ENCODE measurements at places on chromosomes 7 and 10.

DNA sequence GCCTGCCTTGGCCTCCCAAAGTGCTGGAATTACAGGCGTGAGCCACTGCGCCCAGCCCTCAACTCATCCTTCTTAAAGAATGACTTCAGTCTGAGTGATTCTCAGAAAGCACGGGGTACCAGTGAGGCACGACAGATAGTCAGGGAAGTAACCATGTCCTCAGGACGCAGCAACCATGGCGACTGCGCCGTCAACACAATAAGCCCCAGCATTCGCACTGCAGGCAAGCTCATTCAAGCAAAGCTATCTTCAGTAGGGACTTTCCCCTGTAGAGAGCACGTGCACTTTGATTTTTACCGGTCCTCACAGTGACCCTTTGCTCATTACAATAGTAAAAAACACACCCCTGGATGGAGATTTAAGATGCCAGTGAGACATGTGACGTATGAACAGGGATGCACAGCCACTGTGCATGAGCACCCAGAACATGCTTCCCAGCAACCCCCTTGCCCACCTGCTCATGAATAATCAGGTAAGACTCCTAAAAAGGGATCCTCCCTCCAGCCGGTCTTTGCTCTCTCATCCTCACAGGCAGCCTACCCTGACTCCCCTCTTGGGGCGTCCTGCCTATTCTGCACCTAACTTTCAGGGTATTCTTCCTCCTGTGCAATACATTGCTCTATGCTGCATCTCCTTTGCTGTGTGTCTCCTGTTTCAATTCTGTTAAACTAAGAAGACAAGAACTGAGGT lies 9.1 kb downstream of the WDR86 start:
- no peak for DNase-seq

DNA sequence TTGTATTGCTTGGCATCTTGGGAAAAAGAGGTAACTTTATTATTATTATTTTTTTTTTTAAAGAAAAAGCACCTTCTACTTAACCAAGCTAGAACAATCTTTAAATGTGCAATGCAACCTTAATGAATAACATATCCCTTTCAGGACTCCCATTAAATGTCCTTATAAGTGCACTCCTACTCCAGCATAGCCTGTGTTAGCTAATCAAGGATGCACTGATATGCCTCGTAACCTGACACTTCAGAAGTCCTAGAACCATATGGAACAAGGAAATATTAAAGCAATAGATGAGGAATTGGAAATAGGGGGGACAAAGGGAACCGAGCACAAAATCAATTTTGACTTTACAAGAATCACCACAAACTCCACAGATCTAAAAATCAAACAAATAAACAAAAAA lies 522.4 kb downstream of the PARD3 start:
- DNase-seq = no peak

- DNase-seq = no peak
Observed at GRCh38 chr10:118633786-118634185, 38.3 kb upstream of the PRLHR start.

- DNase-seq = no peak
Observed at GRCh38 chr7:70599446-70600190, 532.3 kb upstream of the GALNT17 start.

DNA sequence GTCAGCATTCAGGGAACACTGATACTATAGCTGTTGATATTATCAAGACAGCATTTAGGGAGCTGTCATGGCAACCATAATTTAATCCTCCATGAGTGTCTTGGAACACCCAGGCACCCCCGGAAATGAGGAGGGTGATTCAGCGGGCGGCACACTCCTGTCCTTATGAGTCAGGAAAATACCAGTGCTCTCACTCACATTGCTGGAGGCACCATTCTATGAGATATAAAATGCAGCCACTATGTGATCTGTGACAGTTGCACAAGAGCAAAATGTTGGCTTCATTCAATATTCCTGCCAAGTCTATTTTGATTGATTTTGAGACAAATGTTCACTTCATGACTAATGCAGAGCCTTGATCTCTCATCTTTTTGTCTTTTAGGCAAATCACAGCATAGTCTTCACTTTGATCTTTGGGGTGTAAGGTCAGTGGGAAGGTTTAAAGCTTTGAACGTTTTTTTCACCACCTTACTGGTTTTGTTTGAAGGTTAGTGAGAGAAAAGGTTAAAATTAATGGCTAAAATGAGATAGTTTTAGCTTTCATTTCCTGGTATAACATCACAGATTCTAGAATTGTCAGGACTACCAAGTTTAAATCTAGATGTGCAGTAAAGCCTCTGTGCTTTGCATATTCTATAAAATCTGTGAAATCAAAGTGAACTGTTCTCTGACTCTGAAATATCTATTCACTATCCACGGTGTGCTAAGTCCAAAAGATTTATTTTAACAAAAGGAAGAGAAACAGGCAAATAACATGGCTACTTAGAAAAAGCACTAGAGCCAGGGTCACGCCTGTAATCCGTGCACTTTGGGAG lies 12.4 kb upstream of the ARHGAP12 start:
- DNase-seq = no peak

GRCh38 chr10:70588255-70588654 lies 14.3 kb downstream of the PRF1 start:
- no peak for DNase-seq

DNA sequence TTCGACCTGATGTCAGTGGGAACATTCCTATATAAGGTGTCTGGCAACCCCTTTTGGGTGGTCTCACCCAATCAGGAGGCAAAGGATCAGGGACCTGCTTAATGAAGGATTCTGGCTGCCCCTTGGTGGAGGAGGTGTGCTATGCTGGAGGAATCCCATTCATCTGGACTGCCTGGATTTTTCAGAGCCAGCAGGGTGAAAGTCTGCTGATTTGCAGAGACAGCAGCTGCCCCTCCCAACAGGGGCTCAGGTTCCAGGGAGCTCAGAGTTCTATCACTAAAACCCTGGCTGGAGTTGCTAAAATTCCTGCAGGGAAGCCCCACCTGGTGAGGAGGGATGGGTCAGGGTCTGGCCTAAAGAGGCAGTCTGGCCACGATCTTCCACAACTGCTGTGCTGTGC lies 398.5 kb upstream of the CNTNAP2 start:
- DNase-seq = no peak

GRCh38 chr10:94205396-94205831 lies 157.3 kb downstream of the NOC3L start:
- no peak for DNase-seq

DNA sequence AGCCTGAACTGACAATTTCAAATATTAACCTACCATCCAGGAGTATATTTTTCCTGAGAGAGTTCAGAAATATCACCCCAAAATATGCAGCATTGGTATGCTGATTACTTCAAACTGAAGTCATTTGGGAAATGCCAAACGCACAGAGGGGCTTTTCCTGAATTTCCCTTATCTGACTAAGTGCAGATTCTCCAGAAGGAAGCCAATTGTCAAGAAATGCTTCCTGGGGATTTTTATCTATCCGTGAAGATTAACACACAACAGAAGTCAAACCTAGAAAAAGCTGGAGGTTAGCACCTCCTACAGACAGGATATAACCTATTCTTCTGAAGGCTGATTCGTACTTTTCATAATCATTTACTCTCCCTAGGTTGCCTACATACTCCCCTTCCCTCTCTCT lies 91.0 kb downstream of the AKR1D1 start:
- DNase-seq = no peak

- DNase-seq = no peak
Observed at GRCh38 chr7:85000735-85001350, 186.0 kb downstream of the SEMA3D start.

GRCh38 chr10:95795602-95796001 lies 39.6 kb downstream of the ENTPD1 start:
- no peak for DNase-seq

- DNase-seq = no peak
Observed at GRCh38 chr7:17275749-17276671, 22.4 kb upstream of the AHR start.

GRCh38 chr10:101575091-101575490 lies 13.0 kb downstream of the POLL start:
- DNase-seq = no peak

GRCh38 chr7:92517631-92518030 lies 10.7 kb downstream of the PEX1 start:
- no peak for DNase-seq

DNA sequence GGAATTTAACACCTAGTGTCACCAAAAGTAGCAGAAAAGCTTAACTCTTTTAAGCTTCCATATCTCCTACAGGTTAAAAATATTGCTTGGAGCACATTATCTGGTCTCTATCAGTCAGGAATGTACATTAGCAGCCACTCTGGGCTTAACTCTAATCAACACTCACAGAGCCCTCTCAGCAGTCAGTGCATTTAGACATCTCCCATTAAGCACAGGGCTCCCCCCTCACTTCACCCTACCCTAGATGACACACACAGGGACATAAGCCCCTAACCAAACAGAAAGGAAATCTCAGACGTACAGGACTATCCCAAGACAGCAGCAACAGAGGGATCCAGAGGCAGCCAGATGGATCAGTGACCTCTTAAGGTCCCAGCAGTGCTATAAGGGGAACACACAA lies 26.4 kb downstream of the FBXW4 start:
- no peak for DNase-seq

GRCh38 chr7:44395067-44395466 lies 69.7 kb upstream of the CAMK2B start:
- DNase-seq = no peak

DNA sequence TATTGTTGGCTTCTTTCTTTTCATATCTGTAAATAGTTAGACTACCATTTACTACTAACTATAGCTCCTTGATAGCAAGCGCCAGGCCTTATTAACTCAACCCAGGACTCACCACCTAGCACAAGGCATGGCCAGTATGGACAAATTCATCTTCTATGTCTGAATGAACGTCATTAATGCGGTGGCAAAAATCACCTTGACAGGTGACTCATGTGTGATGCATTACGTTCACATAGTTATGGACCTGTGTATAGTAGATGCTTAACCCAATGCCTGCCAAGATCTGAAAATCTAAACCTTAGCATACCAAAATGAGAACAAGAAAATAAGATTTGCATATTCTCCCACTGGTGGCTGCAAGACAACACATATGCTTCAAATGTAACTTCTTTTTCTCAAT lies 300.8 kb downstream of the PARD3 start:
- no peak for DNase-seq

GRCh38 chr7:47948141-47948790 lies at the start of gene PKD1L1:
Gene PKD1L1, minus strand, starts transcription at chr7:47948466. Its CDS starts 26 bp downstream, at chr7:47948440.
- DNase-seq = no peak

DNA sequence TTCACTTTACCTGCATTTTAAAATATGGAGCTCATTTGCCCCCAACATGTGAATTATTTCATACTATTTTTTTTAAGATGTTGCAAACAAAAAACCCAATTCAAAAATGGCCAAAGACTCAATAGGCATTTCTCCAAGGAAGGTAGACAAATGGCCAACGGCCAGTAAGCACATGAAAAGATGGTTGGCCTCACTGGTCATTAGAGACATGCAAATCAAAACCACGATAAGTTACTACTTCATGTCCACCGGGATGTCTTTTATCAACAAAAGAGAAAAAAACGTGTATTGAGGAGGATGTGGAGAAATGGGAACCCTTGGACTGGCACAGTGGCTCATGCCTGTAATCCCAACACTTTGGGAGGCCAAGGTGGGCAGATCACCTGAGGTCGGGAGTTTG lies 3.4 kb upstream of the CTBP2 start:
- no peak for DNase-seq

DNA sequence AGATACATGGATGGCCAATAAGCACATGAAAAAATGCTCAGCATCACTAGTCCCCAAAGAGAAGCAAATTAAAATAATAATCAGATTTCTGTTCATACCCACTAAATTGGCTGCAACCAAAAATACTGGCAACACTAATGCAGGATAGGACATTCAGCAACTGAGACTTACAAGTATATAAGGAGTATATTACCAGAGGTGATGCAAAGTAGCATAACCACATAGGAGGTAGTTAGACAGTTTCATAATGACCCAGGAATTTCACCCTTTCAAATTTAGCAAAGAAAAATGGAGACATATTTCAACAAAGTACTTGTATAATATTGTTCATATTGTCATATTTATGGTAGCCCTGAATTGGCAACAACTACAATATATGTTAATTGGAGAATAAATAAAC lies 727.8 kb downstream of the GRID1 start:
- no peak for DNase-seq

GRCh38 chr7:151769188-151769821 lies 107.6 kb downstream of the PRKAG2 start:
- DNase-seq = no peak

DNA sequence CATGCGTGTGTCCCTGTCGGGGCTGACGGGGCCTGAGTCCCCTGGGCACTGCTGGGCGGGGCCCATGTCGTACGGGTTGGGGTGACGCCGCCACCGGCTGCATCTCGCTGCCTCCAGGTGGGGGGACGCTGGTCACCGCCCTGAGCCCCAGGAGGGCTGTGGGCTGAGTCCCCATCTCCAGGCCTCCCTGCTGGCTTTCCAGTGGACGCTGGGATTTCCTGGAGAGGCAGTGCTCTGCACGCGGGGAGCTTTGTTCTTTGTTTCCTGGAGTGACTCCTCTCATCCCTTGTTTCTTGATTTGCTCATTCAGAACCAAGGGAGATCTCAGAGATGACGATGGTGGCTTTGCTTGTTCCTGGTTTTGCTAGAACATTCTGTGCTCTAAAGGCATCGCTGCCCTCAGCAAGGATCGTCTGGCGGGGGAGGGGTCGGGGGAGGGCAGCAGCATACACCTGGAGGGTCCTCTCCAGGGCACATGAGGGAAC lies 21.0 kb downstream of the PWWP2B start:
- DNase-seq = no peak

GRCh38 chr10:48603421-48604038 lies 1.3 kb downstream of the ARHGAP22 start:
- no peak for DNase-seq

DNA sequence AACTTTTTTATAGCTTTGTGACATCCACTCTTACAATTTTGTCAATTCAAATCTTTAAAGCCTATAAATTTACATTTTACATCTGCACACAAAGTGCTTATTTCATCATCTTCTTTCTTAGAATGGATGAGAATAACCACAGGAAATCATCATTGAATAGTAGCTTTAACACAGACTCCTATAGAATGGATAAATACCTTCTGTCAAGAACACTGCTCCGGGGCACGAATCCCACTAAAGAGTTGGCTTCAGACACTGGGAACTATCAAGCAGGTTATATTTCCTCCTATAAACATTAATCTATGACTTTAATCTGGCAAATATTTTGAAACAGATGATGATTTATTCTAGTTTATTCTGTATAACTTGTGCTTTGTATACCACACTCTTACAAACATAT lies 269.7 kb upstream of the TPK1 start:
- DNase-seq = no peak

- DNase-seq = no peak
Observed at GRCh38 chr7:39509912-39510311, 56.3 kb upstream of the YAE1 start.

- no peak for DNase-seq
Observed at GRCh38 chr7:116354171-116354545, 143.8 kb downstream of the TES start.

GRCh38 chr7:2354939-2355704 lies 495 bp downstream of the EIF3B start:
- DNase-seq = no peak

- no peak for DNase-seq
Observed at GRCh38 chr10:71963351-71964097, 671 bp upstream of the CHST3 start.

- no peak for DNase-seq
Observed at GRCh38 chr10:73759512-73760115, 15.4 kb downstream of the SEC24C start.

- no peak for DNase-seq
Observed at GRCh38 chr7:127751062-127751461, 99.1 kb downstream of the SND1 start.
